ENCODE measurements at places on chromosomes 16 and 17.

DNA sequence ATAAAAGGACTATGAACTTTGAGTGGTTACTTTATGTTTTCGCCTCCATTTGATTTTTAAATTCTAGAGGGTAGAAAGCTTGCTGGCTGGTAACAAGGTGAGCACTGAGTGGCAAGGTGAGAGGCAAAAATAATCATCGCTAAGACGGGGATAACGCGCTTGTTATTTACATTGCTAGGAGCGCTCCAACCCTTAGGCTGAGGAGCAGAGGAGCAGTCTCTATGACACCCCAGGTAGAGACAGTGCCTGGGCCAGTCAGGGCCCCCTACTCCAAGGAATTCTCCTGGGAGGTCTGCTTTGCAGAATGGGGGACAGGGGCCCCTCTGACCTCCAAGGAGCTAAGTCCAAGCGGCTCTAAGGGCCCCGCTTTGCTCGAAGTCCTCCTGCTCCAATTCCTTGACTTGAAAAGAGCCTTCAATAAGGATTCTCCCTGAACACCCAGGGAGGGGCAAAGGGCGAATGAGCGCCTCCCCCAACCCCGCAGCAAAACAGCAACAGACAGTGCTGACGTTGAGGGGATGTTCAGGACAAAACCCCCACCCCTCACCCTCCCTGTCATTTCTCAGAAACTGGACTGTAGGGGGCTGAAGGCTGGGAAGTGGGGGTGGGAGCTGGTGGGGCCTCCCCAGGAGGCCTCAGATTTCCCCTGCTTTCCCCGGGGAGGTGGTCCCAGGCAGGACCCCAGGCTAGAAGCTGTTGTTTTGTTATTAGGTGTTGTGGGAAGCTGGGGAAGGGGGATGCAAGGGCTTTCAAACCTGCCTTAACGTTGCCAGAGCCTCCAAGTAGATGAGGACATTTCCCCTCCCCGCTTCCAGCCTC, 10.2 kb upstream of the FOXF1 start:
- DNase-seq = no peak

- DNase-seq = no peak
Measured at GRCh38 chr16:74094514-74094913, 202.1 kb upstream of the PSMD7 start.

DNA sequence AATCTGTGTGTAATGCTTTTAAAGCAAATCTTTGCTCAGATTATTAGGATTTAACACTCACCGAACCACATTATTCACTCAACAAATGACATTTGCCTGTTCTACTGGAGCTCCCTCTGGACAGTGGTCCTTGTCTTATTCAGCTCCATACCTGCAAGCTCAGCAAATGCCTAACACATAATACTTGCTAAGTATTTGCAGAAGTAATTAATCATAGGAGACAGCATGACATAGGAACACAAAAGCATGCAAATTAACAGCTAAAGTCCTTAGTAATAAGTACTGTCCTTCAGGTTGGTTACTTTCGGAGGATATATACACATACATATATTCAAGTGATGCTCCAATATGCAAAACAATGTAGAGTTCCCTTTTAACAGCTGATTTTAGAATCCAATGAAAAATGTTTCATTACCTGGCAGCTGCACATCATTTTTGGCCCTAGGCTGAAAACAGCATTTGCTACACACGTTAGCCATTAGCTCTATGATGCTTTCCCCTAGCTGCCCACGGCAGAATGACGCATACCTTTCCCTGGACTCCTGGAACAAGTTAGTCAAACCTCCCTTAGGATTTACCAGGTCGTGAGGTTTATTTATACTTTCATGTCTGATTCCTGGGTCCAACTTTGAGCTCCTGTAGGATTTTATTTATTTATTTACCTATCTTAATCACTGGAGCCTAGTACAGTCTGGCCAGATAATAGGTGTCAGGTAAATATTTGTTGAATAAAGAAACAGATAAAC, 8.6 kb downstream of the BRD7 start:
- DNase-seq = no peak

GRCh38 chr16:48613061-48613957, 3.3 kb upstream of the N4BP1 start:
- no peak for DNase-seq

- no peak for DNase-seq
Measured at GRCh38 chr16:22317625-22318024, 20.4 kb downstream of the POLR3E start.

DNA sequence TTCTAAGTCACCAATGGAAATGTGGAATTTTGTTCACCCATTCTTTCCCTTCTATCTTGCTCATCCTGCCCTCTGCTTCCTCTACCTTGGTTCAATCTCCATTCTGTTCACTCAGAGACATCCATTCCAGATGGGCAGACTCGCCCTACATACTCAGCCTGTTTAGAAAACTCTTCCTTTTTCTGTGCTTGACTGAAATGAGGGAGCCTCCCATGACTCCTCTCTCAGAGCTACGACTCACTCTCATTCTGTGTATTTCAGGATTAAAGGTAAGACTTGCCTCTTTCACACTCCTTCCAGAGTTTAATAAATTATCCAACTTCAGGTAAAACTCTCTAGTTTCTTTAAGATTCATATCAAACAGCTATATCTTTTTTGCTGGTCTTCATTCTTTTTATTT, 182.8 kb downstream of the HS3ST3A1 start:
- DNase-seq = no peak

- no peak for DNase-seq
Measured at GRCh38 chr16:77890075-77890474, 101.7 kb downstream of the VAT1L start.

DNA sequence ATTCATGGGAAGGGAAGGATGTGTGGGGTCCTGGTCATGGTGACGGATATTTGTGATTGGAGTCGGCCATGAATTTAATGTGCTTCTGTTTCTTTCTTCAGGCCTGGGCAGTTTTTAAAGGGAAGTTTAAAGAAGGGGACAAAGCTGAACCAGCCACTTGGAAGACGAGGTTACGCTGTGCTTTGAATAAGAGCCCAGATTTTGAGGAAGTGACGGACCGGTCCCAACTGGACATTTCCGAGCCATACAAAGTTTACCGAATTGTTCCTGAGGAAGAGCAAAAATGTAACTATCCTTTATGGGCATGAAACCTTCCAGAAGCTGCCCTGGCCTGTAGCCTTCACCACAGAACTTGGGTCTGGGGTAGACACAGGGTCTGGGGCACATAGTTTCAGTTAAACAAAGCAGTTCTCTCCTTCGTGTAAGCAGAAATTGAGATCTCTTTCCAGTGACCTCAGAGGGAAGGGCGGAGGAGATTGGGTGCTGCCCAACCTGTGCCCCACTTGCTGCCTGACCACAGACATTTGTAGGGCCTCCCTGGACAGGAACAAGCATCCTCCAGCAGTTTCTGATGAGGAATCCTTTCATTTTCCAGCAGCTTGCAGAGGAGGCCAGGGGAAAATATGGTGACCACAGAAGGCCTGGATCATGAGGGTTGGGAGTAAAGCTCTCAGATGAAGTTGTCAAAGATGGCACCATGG, 10.1 kb downstream of the IRF8 start:
- no peak for DNase-seq

- peak; percentile 49 for DNase-seq
Measured at GRCh38 chr16:80968386-80969113, 38.1 kb downstream of the CMC2 start.

DNA sequence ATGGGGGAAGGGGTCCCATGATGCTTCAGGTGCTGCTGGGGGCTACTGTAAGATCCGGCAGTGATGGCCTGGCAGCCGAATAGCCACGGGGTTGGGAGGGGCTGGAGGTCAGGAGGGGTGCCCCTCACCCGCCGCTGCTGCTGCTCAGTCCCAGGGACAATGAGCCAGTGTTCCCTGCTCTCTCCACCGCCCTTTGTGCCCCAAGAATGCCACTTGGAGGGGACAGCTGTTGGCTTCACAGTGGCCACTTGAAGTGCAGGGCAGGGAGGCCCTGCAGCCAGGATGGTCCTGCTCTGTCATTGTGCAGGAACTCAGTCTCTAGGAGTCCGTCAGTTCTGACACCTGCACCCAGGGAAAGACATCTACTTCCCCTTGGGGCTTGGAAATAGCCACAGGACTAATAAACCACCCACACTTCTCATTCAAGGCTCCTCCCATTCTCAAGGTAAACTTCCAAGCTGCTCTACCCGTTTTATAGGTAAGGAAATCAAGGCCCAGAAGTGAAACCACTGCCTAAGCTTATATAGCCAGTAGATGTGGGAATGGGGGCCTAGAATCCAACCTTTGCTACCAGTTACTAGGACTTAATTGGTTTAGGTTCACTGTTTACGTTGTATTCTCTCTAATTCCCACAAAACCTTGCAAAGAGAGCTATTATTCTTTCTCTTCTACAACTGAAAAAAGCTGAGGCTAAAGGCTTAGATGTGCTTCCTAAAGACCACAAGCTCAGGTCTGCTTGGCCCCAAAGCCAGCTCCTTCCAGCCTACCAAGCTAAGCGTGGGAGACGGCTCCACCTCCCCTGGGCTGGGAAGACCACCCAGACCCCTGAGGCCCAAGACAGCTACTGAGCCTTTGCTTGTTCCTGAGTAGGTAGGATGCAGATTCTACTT, 6.2 kb upstream of the CPSF4L start:
- no peak for DNase-seq

DNA sequence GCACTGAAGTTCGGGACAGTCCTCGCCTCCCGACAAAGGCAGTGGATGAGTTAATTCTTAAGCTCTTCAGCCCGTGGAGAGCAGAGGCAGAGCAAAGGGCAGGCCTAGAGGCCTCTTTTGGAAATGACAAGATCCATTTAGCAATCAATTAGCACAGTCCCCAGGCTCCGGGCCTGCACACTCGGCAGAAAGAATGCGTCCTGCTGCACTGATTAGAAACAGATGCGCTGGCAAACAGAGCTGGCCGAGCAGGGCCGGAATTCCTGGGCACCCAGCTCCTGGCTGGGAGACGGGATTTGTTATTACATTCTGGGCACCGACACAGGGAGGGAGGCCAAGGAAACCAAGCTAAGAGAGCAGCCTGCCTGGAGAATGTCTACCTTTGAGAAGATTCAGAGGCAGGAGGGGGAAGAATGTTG, 162.9 kb downstream of the COPRS start:
- DNase-seq = no peak

- DNase-seq = no peak
Measured at GRCh38 chr16:86872131-86872530, 293.8 kb downstream of the FOXL1 start.

DNA sequence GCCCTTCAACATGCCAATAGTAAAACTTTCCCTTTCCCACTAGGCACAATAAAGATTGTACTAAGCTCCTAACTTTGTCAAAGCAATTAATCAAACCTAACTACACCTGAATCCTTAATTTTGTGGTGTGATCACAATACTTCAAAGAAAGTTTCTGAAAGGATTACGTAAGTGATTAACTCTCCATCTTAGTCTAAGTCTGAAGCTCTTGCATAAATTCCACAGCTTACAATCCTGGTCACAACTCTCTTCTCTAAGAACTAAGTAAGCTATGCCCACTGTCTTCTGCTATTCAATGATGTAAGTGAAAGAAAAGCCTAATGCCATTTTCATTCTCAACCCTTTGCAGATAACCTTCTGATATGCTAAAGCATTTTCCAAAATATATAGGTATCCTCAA, 15.4 kb downstream of the SIAH1 start:
- DNase-seq = no peak

- DNase-seq = no peak
Measured at GRCh38 chr17:44177640-44178039, 7.1 kb downstream of the ASB16 start.

GRCh38 chr16:66293207-66293735, 73.2 kb upstream of the CDH5 start:
- DNase-seq = no peak

GRCh38 chr17:64024781-64025731, 4.6 kb upstream of the ICAM2 start:
- DNase-seq = peak; percentile 48

DNA sequence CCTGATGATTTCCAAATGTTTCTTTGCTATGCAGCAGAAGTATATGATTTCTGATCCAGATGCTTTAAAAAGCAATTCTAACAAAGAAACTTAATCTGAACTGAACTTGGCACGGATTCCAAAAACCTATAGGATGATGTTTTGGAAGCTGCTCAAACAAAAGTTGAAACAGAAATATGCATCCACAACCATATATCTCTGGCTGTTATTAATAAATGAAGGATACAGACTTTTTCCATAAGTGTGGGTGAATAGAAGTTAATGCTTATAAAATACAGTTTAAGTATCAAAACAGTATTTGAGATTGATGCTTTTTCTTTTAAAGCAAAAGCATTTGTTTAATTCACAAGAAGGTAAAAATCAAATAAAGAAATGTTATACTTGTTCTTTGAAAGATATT, 27.9 kb upstream of the NACA2 start:
- no peak for DNase-seq

DNA sequence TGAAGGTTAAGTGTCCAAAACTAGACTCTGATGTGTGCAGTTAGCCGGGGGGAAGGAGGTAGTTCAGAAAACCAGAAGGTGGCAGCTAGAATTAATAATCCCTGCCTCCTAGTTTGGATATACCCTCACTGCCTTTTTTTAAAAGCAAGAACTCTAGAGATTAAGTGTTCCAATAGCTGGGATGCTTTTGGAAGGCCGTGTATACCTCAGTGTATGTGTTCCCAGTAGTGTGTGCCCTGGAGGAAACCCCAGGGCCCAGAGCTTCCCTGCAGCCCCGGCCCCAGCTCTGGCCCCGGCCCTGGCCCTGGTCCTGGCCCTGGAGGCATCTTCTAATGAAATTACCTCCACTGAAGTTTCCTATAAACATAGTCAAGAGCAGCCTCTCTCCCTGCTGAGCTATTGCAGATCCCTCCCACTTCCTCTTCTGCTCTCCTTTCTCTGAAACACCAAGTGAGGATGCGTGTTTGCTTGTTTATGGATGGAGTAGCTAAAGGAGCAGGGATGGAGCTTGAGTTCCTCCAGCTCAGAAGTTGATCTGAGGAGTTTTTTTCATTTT, 130.7 kb downstream of the PRKCA start:
- no peak for DNase-seq
